Stimulated activated CD4-positive, alpha-beta T cell treated with anti-CD3 and anti-CD28 coated beads, Interleukin-2, amount 100 ng/mL, for 24 hours (primary cell): ENCODE measurements at places on chromosomes 5 and 9.

DNA sequence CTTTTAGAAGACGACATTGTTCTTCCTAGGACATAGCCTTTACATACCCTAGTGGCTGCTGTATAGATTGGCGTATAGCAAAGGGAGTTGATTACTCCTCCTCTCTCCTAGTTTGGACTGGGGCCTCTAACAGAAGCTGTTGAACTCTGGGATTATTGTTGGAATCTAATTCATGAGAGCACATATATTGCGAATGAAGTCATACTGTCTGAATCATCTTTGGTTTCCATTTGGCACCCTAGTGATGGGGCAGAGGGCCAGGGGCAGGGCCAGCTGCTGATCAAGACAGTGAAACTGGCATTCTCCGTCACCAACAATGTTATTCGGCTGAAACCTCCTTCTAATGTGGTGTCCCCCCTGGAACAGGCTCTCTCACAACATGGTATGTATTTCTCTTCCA lies 40.3 kb downstream of the NUP188 start:
- DNase-seq, result no peak

- DNase-seq, result no peak
Measured at GRCh38 chr9:78238046-78239038, 2.5 kb downstream of the CEP78 start.

- no peak for DNase-seq
Measured at GRCh38 chr5:113271015-113271414, 163.8 kb downstream of the TSSK1B start.

DNA sequence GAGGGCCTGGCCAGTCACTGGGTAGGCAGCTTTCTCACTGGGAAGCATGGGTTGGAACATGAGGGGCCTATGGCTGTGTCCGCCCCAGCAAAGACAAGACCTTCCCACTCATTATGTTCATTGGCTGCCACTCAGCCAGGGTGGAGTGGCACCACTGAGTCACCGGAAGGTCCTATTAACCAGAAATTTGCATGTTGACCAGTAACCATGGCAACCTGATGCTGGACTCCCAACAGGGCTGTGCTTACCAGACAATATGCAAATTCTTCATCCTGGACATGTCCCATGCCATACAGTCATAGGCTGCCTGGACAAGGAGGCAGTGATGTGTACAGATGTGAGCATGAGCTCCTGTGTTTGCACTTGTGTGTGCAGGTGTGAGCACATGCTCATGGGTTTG lies 66.7 kb downstream of the PSD2 start:
- DNase-seq, result no peak

- DNase-seq, result no peak
Measured at GRCh38 chr9:96062854-96063253, 187.4 kb downstream of the ERCC6L2 start.

- DNase-seq, result peak; percentile 62
Measured at GRCh38 chr5:139651853-139652787, 4.0 kb downstream of the CXXC5 start.

DNA sequence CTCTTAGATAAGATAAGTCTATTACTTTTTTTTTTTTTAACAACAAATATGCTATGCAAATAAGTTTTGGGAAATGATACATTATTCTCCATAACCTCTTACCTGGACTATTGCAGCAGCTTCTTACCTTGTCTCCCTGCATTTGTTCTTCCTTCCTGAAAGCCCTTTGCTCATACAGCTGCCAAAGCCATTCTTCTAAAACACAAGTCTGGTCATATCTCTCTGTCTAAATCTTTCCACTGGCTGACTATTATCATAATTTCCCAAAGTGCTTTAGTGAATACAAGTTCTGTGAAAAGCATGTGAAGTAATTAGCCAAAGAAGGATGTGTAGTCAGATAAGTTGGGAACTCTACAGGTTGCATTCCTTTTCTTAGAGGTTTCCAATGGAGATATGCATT lies 115.4 kb upstream of the CNTLN start:
- no peak for DNase-seq
